Non-pigmented ciliary epithelial cell (primary cell): ENCODE measurements at places on chromosomes 7 and 10.
A peak's percentile ranks its signal among the peaks of the same experiment; 100 is the strongest.

GRCh38 chr10:72277996-72278667 lies 4.4 kb downstream of the DDIT4 start:
- no peak for DNase-seq

DNA sequence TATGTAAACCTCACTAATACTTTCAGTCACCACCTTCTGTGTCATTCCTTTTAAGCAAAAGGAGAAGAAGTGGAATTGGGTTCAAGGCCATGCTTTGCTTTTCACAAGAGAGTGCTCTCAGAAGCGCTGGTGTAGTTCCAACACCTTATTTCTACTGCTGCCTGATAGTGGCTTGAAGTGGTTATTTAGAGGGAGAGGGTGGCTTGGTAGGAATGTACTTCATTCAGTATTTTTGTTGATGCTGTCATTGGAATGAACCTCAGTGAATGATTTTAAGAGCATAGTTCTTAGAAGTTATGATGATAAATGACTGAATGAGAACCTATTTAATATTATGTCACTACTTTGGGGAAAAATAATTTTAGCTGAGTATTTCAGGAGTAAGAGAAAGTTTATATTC lies 396.7 kb downstream of the EXOC4 start:
- no peak for DNase-seq

DNA sequence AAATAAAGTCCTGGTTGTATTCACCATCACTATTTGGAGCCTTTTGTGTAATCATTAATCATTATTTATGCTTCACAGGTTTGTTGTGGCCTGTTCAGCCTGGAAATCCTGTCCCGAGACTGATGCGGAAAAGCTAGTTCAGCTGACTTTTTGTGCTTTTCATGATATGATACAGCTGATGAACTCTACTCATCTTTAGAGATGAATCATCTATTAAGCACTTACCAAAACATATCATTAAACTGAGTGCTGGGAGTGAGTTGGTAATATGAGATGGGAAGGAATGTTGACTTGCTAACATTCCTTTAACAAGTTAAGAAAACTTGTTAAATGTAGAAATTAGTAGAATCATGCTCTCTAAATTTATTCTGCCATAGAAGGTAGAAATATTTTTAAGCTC lies 53.0 kb downstream of the CROT start:
- DNase-seq: peak; percentile 60

DNA sequence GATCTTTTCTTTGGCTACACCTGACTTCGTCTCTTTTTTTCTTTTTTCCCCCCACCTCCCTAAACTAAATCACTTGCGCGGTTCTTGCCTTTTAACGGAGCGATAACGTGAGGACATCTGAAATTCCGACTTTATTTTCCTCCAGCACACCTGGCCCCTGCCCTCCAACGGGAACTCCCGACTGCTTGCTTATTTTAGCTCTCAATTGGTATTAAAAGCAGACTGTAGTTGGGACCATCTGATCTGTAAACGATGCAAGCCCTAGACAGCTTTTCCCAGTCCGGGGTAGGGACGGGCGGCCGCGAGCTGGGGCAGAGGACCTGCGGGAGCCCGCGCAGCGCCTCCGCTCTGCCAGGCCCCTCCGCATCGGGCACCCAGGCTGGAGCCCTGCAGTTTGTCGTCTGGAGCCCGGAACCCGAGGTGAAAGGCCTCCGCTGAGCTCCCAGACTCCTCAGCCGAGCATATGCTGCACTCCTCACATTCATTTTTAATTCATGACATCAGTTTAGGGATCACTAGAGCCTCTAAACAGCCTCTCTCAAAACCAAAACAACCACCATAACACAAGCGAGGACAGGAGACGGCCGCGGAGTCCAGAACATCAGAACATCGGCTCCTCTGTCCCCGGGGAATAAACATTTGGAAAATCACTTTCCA lies 10.0 kb upstream of the EMX2 start:
- no peak for DNase-seq

DNA sequence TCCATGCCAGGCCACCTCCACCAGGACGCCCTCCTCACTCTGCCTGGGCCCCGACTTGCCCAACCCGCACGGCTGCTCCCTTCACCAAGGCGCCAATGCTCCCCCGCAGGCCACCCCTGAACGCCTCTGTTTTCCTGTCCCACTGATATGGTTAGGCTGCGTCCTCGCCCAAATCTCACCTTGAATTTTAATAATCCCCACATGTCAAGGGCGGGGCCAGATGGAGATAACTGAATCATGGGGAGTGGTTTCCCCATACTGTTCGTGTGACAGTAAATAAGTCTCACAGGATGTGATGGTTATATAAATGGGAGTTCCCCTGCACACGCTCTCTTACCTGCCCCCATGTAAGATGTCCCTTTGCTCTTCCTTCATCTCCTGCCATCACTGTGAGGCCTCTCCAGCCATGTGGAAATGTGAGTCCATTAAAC lies 29.8 kb downstream of the RSU1 start:
- no peak for DNase-seq

DNA sequence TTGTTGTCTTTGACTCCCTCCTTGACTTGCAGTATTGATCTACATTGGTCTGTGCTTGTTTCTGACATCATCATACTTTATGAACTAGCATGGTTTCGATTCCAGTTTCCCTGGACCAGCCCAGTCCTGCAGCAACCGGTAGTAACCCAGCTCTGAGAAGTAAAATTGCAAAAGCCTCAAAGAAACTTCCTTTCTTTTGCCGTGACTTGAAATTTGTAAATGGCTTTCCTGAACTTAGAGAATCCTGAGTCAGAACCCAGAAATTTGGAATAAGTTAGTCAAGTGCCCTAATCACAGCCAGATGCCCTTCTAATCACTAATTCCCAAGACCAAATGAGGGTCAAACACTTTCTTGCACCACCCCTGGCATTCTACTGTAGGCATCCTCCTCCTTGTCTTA lies 15.0 kb downstream of the TAS2R60 start:
- no peak for DNase-seq

GRCh38 chr7:70700055-70700940 lies 431.6 kb upstream of the GALNT17 start:
- no peak for DNase-seq

- no peak for DNase-seq
Observed at GRCh38 chr10:279655-280054, 144.4 kb downstream of the ZMYND11 start.

DNA sequence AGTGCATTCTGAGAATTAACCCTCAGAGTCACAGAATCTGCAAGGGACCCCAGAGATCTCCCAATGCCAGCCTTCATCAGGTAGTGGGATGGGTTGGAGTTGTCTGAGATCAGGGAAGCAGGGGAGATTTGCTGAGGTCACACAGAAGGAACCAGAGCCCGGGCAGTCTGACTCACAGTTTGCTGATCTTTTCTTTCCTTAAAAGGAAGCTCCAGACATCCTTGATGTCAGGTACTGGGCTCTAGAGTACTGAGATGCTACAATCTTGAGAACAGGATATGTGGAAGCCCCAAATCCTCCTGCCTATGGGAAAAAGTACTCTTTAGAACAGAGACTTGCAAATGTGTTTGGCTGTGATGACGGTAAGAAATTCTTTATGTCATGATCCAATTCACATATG lies 706 bp downstream of the TBATA start:
- no peak for DNase-seq

GRCh38 chr7:151117565-151117964 lies 31.3 kb downstream of the AGAP3 start:
- DNase-seq: no peak
